Stimulated activated CD4-positive, alpha-beta T cell treated with anti-CD3 and anti-CD28 coated beads, TNF-alpha, amount 100 ng/mL, for 1 hour (primary cell): ENCODE measurements at places on chromosomes 13 and 19.

- DNase-seq: no peak
These were observed 47.0 kb downstream of the ESD start for GRCh38 chr13:46749951-46750350.

DNA sequence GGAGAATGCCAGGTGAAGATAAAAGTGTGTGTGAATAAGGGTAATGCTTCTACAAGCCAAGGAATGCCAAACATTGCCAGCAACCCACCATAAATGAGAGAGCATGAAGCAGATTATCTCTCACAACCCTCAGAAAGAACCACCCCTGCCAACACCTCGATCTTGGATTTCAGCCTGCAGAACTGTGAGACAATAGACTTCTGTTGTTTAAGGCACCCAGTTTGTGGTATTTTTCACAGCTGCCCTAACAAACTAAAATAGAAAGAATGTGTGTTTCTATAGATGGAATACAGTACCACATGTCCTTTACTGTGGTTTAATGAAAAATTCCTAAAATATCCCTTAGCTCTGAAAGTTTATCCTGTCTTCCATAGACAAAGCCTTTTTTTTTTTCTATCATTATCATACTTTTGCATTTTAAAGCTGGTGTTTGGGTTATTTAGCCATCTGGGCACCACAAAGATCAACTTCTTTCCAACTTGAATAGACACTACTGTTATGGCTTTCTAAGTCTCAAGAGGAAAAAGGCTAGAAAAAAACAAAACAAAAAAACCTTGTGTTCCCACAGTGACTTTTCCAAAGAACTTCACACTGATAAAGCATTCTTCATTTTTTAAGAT is 505.6 kb downstream of the KCTD12 start:
- DNase-seq: no peak

DNA sequence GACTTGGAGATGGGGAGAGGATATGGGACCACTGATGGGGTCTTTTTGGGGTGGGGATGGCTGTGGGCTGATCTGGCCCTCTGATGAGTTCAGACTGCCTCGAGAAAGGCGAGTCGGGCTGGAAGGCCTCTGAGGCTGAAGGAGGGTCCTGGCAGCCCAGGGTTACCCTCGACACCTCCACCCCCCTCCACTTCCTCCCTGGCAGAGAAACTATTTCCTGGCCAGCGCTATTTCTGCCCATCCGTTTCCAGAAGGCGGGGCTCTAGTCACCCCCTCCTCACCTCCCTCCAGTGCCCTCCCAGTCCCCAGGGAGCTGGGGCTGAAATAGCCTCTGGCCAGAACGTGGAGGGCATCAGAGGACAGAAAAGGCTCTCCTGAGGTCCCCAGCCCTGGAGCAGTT is 9.7 kb downstream of the EXOC3L2 start:
- no peak for DNase-seq

DNA sequence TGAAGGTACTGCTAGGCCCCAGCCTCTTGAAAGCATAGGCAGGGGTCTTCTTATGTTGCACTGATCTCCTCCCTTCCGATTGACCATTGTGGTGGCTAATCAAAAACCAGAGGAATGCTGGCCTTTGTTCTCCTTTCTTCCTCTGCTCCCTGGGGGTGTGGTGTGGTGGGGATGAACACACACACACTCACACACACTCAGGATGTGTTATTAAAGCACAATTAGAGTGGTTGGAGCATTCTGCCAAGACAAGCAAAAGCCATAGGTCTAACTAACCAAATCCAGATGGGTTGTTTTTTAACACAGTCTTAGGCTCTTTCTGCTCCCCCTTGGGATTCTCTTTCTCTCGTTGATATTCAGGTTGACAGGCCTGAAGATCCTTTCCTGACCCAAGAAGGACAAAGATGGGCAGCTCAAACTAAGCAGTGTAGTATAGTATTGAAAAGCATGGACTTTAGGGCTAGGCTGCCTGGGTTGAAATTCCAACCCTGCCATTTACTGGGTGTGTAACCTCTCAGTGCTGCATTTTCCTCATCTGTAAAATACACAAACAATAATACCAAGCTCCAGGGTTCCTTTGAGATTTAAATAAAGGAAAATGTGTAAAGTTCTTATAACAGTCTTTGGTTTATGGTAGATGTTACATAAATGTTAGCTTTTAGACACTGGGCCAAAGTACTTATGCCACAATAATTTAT is 25.5 kb upstream of the DGKH start:
- no peak for DNase-seq

DNA sequence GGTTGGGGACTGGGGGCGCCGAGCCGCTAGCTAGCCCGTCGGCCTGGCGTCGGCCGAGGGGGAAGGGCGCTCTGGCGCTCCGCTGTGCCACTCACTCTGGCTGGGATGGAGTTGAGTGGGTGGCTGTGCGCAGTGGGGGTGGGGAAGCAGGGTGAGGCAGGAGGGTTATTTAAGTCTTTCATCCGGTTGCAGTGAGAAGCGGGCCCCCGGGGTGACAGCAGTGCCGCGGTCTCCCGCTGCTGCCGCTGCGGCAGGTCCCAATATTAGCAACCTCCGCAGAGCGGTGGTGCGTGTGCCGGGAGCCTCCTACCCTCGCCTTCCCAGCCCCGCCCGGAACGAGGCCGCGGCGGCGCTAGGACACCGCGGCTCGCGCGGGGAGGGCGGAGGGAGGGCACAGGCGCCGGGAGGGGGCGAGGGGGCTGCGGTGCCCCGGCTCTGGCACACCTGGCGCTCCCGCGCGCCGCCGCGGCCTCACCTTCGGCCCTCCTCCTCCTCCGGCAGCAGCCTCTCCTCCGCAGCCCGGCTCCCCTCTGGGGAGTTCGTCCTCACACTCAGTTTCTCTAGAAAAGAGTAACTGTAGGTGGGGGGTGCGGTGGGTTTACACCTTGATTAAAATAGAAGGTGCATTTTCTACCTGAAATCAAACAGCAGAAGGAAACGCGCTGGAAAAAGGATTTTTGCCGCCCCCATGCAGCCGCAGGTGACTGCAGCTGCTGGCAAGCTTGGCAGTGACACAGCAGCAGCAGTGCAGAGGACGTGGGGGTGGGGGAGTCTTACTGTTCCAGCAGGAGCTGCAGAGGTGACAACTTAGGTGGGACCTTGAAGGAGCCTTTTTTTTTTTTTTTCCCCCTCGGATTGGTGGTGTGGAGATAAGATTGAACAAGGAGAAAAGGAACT is 4.5 kb downstream of the FGF9 start:
- no peak for DNase-seq

GRCh38 chr13:35720690-35721554 is 244.4 kb upstream of the MAB21L1 start:
- no peak for DNase-seq

DNA sequence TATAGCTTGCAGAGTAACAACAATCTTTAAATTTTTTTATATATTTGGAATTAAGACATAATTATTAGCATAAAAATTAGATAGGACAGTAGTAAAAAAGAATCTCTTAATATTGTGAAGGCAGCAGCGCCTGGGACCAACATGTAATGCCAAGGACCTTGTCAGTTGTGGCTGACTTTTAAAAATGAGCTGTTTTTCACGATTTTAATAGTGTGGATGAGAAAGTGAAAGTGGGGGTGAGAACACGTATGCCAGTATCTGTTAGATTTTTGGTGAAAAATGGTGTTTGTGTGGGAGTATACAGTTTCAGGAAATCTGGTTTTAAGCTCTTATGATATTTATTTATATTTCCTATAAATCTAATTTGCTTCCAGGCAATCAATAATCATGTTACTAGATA is 125.2 kb downstream of the LMO7 start:
- DNase-seq: no peak

DNA sequence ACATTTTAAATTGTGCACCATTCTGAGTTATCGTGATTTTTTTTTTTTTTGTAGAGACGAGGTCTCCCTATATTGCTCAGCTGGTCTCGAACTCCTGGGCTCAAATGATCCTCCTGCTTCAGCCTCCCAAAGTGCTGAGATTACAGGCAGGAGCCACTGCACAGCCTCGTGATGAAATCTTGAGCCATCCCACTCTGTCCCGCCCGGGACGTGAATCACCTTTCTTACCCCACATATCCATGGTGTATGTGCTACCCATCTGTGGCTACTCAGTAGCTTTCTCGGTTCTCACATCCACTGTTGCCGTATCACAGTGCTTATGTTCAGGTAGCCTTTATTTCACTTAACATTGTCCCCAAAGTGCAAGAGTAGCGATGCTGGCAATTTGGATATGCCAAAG is 26.5 kb downstream of the PAK4 start:
- DNase-seq: no peak

- DNase-seq: no peak
These were observed 38.4 kb upstream of the TCF3 start for GRCh38 chr19:1690699-1691307.

GRCh38 chr19:53157626-53158025 is 1.2 kb downstream of the ZNF347 start:
- no peak for DNase-seq

DNA sequence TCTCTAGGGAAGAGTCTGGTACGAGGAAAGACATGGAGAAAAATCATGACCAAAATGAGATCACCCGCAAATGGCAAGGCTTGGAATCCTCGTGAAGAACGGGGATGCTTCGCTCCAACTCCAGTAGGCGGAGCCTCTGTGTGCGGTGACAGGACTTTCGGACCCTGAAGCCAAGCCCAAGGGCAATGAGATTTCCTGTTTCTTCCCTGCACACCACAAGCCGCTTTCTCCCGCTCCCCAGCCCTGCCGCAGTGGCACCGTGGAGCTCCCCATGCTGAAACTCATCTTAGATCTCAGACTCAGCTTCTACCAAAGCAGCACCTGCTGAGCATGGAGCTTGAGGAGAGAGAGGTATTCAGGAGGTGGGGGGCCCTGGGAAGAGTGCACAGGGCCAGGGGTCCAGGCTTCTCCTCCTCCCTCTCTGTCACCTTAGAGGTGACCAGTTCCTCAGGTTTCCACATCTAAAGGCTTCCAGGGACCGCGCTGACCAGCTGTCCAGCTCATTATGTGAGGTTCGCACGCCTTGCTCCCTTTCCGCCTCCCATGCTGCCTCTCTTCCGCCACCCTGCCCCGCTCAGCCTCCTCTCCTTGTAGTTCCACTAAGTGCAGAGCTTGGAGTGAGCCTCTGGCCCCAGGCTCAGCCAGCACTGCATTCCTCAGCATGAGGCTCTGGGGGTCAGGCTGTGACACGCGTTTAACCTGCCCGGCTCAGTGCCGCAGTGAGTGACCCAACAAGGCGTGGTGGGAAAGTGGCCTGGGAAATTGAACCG is 153.8 kb upstream of the SOX1 start:
- DNase-seq: no peak

- DNase-seq: no peak
These were observed 18.1 kb downstream of the N4BP2L1 start for GRCh38 chr13:32409561-32410421.

DNA sequence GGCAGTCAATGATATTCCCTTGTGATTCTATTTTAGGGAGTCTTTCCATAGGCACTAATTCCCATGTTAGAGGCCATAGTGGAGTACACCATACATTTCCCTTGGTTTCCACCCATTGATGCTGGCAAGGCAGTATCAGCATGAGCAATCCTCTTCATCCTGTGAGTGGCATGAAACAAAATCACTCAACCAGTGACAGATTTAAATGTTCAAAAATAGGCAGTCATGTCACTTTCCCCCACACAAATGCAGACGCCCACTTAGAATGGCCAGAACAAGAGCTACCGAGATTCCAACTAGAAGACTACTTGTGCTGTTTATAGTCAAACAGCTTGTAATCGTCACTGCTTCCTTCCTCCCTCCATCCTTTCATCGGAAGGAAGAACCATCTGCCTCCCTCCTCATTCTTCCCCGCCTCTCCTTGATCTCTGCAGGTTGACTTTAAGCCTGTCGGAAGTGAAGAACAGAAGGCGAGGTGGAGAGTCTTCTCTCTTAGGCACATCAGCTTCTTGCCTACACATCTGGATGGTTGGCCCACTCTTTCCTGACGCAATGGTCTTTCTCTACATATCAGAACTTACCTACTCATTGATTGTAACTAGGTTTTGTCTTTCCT is 22.6 kb downstream of the RASL11A start:
- DNase-seq: no peak

DNA sequence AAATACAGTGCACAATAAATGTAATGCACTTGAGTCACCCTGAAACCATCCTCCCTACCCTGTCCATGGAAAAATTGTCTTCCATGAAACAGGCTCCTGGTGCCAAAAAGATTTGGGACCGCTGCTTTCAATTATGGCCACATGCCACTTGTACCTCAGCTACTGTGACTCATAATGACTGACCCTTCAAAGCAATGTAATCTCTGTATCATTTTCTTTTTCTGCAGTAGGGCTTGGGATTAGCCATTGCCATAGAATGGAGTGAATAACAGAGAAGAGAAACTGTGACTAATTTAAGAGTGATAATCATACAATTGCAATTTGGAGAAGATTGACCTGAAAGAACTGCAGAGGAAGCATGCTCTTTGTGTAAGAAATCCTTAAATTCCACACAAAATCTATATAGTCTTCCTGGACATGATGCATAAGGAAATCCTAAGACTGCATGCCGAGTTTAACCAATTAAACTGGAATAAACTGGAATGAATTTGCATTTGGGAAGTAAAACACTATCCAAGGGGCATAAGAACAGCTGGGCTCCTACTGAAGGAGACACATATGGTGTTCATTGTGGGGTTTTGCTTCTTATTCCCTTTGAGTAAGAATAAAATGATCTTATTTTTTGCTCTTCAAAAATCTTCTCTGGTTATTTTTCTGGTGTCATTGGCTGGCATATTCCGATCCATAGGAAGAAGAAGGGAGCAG is 59.5 kb upstream of the SLC7A1 start:
- no peak for DNase-seq

- peak; percentile 36 for DNase-seq
These were observed 5.0 kb downstream of the FFAR1 start for GRCh38 chr19:35352448-35353304.

GRCh38 chr13:104309431-104309830 is 1243.2 kb upstream of the SLC10A2 start:
- DNase-seq: no peak

DNA sequence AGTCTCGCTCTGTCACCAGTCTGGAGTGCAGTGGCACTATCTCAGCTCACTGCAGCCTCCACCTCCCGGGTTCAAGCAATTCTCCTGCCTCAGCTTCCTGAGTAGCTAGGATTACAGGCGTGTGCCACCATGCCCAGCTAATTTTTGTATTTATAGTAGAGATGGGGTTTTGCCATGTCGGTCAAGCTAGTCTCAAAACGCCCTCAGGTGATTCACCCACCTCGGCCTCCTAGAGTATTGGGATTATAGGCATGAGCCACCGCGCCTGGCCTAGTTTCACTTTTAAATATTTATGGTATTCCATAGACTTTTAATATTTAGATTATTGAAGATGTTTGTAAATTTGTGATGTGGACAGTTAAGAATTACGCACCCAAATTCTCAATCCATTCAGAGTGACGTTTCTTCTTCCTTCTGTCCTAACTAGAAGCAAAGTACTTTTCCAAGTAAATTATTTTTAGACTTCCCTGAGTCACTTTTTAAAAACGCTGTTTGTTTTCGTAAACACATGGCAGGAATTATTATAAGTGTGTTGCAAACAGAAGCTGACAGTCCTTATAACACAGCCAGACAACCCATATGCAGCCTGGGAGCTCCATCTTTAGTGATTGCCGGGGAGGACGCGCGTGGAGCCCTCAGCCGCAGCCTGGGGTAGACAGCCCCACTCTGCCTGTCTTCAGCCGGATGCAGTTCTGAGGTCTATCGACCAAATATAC is 131.7 kb downstream of the ATP11A start:
- DNase-seq: no peak
